NCI-H2171 treated with DMSO at 0.1 percent for 48 hours (cell line): ENCODE measurements at places on chromosomes 5 and 9.

DNA sequence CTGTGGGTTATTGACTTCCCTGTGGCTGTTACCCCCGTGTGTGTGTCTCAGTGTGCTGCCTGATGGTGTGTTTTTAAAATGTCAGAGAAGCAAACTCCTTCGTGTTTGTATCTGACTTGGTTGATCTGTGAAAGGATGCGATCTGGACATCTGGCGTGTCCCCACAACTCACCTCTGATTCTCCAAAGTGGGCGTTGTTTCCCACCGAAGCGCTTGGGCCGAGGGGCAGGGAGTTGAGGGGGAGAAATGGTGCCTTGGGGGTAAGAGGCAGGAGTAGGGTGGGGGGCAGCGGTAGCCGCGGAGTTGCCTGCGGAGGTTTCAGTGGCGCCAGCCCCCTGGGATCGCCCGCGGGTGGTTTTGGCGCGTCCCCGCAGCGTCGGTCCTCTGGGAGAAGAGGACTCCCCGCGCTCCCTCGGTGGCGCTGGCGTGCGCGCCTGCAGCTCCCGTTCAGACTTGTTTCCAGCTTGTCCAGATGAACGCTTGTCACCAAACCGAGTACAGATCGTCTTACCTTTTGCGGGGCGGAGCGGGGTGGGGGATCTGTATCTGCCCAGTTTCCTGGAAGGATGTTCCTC, 1.1 kb downstream of the MAST4 start:
- peak; percentile 73 for DNase-seq

DNA sequence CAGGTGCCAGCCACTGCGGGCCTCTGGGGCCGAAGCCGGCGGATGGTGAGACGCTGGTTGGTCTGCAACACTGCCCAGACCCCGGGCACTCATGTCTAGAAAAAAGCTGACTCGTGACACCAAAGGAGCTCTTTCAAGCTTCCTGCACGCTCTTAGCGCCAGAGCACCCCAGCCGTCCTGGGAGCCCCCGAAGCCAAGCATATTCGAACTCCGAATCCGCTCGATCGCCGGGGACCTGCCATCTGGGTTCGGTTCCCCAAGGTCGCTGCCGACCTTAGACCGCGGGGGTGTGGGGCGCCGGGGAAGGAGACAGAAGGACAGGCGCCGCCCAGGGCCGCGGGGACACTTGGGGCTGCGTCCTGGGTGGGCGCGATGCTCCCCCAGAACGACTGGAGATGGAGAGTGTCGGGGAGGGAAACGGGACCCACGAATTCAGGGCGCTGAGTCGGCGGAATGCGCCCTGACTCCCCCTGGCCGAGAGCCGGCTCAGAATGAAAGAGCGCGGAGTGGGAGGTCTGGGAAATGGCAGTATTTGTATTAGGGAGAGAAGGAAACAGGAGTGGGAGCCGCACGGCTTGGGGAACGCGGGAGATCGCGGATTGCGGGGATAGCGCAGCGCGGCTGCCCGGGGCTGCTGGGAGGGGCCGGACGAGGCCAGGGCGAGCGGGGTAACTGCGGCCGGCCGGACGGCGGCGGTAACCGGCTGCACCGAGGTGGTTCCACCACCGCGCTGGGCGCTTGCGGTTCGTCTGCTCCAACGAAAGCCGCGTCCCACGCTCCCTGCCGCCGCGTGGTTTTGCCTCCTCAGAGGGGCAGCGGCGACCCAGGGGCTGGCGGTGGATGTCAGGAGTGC, 20.1 kb upstream of the MARCHF6 start:
- DNase-seq: no peak

- DNase-seq: no peak
These were observed 1.0 kb upstream of the HK3 start for GRCh38 chr5:176899946-176900779.

- no peak for DNase-seq
These were observed 44.2 kb downstream of the ROPN1L start for GRCh38 chr5:10485897-10486296.

DNA sequence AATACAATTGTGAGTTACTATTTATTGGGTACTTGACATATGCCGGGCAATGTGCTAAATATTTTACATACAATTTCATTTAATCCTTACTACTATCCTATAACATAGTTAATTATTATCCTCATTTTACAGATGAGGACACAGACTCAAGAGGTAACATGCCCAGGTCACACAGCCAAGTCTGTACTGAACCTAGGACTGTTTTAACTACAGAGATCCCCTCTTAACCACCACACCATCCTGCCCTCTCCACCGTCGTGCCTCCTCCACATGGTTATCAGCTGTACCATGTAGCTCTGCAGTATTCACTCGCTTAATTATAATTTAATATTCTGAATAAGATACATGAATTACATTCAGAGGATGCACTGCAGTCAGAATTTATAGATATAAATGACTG, 5.3 kb downstream of the RAB14 start:
- DNase-seq: no peak

GRCh38 chr5:143120460-143121134, 282.9 kb downstream of the NR3C1 start:
- no peak for DNase-seq

DNA sequence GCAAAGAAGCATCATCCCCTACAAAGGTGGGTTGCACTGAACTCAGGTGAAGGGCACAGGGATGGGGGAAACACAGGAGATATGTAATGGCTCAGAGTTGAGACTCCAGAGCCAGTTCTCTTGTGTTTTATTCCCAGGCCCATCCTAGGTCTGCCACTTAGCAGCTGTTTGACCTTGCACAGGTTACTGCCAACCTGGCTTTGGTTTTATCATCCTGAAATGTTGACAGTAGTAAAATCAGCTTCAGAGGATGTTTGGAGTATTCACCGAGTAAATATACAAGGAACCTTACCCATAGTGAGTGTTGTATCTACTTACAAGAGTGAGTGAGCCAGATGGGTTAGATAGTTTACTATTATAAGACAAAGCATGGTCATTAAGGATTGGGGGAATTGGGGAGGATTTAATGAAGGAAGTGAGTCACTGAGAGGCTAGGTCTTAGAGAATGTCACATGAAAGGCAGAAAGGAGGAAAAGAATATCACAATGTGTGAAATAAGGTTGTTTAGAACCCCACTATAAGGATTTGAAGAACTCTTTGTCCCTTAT, 141.3 kb downstream of the MAN2A1 start:
- no peak for DNase-seq

DNA sequence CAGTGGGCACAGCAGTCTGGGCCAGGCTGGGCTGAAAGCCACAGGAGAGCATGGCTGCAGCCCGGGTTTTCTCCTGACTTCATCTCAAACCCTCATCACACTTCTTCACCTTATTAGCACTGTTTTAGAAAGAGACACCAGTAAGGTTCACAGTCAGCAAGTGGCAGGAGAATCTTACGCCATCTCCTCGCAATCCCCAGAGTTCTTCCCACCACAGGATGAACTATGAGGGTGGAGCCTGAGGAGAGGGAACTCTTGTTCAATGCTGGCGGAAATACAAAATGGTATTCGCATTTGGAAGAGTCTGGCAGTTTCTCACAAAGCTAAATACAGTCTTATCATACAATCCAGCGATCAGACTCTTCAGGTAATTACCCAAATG, 14.7 kb downstream of the BICD2 start:
- DNase-seq: no peak

GRCh38 chr5:11128021-11128420, 367.0 kb upstream of the DAP start:
- DNase-seq: peak; percentile 69

DNA sequence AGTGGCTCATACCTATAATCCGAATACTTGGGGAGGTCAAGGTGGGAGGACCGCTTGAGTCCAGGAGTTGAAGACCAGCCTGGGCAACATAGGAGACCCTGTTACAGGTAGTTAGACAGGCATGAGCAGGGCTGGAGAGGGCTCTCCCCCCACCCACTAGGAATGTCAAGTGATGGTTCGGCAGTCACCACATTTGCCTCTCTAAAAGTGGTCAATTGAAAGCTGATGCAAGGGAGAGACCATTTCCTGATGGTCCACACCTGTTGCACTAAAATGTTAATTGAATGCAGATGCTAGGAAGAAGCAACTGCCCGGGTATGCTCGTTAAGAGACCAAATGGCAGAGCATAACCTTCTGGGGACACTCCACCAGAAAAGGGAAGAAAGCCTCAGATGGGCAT, 82.7 kb downstream of the SFXN1 start:
- DNase-seq: no peak

DNA sequence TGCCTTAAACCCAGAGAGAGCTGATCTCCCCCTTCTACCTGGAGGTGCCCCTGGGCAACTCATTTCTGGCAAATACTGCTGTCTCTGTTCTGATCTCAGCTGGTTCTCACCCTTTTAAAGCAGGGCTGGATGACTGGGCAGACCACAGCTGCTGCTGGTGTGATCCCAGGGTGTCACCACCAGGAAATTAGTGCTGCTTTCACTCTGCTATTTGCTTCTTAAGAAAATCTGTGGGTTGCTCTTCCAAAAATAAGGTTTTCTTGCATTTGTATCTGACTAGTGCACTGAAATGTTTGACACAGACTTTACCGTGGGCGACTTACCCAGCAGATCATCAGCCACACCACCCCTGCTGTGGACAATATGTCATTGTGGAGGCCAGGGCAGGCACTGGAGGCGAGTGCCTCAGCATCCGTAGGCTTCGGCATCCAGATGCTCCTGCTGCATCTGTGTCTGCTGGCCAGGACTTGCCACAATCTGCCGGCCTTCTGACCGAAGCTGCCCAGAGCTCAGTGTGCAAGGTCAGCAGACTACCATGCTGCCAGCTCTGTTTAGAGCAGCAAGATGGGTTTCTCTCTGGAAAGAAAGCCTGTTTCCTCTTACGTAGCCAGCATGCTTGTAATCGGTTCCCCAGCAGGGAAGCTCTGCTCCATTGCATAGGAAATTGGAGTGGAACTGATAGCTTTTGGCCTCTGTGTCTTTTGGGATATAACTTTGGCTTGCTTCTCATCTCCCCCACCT, 13.6 kb downstream of the ARHGAP26 start:
- DNase-seq: no peak

- no peak for DNase-seq
These were observed 54.3 kb downstream of the GRAMD2B start for GRCh38 chr5:126477294-126478117.

DNA sequence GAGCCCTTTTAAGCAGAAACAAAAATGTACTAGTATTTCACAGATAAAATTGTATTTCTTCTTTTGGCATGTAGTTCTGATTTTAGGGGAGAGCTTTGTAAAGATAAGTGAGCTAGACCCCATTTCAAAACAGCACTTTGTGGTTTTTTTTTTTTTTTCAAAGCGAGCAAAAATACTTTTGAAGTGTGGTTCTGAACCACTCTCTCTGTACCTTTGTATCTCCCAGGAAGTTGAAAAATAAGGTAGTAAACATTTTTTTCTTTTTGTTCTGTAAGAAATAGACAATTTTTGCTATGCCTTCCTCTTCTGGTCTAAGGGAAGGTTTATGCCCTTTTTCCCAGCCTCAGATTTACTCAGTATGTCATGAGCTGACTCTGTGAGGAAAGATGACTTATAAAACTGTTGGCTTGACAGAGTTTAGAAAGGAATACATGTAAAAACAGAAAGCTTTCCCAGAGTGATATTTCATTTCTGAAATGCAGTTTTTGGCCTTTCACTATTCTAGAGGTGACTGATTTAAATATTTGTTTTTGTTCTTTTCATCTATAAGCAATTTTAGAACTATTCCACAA, 12.5 kb downstream of the ERCC6L2 start:
- no peak for DNase-seq

DNA sequence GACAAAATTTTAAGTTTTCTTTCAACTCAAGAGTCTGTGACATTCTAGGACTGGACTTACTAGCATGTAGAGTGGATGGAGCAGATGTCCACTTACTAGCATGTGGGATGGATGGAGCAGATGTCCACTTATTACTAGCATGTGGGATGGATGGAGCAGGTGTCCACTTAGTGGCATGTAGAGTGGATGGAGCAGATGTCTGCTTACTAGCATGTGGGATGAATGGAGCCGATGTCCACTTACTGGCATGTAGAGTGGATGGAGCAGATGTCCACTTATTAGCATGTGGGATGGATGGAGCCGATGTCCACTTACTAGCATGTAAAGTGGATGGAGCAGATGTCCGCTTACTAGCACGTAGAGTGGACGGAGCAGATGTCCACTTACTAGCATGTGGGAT, 2.4 kb downstream of the SLC36A1 start:
- DNase-seq: no peak

GRCh38 chr5:23305055-23305454, 202.4 kb upstream of the PRDM9 start:
- DNase-seq: no peak

DNA sequence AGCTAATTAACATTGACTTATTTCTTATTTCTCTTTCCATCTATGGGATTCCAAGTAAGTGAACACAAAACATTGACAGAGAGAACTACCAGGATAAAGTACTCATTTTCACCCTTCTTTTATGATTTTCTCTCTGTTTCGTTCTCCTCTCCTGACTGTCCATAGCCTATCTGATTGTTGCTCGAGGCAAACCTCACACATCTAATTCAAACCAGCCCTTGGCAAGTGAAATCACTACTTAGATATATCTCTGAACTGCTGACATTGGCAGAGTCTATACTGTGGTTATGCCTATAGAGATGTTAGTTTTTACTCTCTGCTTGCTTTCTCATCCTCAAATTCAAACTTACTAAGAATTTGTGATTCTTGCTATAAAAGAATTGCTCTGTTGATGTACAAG, 248.8 kb downstream of the ISL1 start:
- no peak for DNase-seq

- DNase-seq: no peak
These were observed 131.7 kb downstream of the BARX1 start for GRCh38 chr9:93823245-93824072.
